Activated CD8-positive, alpha-beta memory T cell treated with anti-CD3 and anti-CD28 coated beads for 4 hours (primary cell): ENCODE measurements at places on chromosomes 7 and 10.

DNA sequence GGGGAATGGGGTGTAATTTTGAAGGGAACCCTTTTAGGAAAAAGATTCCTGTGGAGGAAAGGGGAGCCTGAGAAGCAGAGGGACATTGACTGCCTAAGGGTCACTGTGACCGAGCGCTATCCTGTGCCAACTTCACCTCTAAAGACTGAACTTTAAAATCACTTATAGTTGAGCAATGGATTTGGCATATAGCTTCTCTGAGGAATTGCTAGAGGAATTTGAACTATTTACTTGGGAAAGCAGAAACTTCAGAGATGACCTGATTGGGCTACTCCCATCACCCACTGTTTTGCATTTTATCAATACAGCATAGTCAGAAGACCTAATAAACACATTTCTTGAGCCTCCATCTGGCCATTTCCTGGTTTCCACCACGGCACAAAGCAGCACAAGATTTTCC, 23.7 kb upstream of the WNT16 start:
- DNase-seq, result no peak

DNA sequence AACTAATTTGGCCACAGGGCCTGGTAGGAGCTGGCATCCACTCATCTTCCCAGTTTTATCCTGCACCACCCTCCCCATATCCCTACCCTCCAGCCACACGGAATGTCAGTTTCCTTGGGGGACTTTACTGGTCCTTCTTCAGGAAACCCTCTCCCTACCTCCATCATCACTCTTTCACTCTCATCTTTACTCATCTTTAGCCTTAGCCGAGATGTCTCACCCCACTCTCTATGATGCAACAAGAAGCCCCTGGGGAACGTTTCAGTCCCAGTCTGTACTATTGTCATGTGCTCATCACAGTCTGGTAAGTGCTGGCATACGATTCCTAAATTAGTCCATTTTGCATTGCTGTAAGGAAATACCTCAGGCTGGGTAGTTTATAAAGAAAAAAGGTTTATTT, 34.9 kb upstream of the TMEM248 start:
- no peak for DNase-seq

GRCh38 chr10:100483876-100484666, 21.3 kb downstream of the WNT8B start:
- no peak for DNase-seq

GRCh38 chr7:12210179-12211053, 678 bp upstream of the TMEM106B start:
- no peak for DNase-seq

- no peak for DNase-seq
Measured at GRCh38 chr7:36871863-36872262, 147.6 kb upstream of the AOAH start.

DNA sequence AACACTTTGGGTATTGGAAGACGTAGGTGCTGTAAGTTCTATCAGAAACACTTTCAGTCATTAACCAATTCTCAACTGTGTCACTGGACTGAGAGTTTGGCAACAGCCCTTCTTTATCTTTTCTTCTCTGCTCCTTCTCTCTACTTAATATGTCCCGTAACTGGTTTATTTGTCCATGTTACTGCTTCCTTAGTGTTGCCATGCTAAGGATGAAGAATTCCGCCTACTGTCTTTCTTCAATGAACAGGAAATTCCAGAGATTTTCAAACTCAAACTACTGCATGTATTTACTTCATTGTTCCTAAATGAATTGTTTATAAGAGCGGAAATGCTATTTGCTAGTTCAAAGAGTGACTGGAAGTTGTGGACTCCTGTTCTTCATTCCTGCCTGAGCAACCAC, 143.7 kb downstream of the TAX1BP1 start:
- no peak for DNase-seq

GRCh38 chr10:75091146-75091545, 20.3 kb upstream of the SAMD8 start:
- DNase-seq, result no peak

DNA sequence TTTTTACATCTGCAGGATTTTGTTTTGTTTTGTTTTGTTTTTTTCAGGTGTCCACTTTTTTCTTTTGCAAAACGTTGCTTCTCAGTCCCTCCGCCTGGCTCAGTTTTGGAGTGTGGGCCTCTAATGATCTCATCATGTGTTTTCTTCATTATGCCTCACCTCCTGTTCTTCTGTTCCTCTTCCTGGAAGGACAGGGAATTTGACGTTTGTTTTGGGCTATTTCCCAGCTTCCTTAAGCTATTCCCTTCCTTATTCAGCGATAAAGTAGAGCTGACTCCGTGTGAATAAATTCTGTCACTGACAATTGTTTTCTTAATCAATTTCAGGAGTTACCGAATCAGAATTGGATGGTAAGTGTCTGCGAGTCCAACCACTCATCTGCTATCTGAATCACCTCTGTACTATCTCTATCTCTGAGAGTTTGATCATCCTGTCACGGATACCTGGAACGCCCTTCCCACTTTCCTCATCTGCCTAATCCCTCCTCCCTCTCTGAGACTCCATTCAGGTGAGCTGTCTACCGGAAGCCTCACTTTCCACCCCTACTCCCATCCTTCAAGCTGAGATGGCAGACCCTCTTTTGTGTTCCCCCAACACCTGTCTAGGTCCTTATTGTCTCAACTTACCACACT, 218.4 kb downstream of the GATA3 start:
- DNase-seq, result no peak

DNA sequence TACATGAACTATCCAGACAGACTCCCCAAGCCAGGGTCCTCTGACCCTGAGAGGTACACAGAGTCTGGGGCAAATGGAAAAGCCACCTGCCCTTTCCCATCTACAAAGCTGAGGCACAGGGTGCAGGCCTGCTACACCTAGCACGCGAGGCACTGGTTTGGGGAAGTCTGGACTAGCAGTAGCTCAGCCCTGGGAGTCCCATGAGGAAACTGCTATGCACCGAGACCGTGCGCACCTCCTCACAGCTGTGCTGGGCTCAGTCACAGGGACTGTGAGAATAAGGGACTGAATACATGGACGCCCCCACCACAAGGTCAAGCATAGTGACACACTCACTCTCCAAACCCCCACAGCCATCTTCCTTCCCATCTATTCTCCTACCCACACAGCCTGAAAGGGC, 8.2 kb downstream of the MAT1A start:
- no peak for DNase-seq

GRCh38 chr7:27775782-27776181, 35.8 kb downstream of the TAX1BP1 start:
- DNase-seq, result no peak

- no peak for DNase-seq
Measured at GRCh38 chr7:97090761-97091353, 26.6 kb upstream of the SDHAF3 start.

DNA sequence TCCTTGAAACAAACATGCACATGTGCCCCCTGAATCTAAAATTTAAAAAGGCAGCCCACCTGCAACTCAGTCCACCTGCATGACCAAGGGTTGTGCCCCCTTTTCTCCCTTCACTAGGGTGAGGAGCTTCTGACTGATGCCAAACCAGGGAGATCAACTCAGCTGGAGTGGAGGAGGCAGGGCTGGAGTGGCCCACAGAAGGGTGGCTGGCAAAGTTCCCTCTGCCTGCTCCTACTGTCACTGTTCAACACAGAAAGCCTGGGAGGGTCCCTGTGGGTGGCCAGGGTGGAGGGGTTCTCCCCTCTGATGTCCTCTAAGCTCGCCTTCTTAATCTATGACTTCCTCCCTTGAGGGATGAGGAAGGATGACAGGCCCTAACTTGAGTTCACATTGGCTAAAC, 55.7 kb upstream of the ANTXRL start:
- no peak for DNase-seq

GRCh38 chr7:117323305-117323850, 520 bp upstream of the WNT2 start:
- DNase-seq, result no peak

DNA sequence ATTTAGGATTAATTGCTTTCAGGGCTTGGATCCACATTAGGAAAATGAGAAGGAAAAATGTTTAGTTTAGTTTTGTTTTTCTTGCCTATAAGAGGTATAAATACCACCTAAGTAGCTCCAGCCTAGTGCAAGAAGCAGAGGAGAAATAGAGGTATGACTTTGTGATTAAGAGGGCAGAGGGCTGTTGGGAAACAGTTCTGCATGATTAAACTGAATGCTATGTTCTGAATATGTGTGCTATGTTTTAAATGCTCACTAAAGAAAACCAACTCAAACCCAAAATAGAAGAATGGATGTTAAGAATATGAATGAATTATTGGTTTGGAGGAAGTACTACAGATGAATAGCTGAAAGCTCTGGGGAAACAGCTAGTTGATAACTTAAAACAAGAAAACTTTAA, 7.6 kb downstream of the CALCR start:
- no peak for DNase-seq

DNA sequence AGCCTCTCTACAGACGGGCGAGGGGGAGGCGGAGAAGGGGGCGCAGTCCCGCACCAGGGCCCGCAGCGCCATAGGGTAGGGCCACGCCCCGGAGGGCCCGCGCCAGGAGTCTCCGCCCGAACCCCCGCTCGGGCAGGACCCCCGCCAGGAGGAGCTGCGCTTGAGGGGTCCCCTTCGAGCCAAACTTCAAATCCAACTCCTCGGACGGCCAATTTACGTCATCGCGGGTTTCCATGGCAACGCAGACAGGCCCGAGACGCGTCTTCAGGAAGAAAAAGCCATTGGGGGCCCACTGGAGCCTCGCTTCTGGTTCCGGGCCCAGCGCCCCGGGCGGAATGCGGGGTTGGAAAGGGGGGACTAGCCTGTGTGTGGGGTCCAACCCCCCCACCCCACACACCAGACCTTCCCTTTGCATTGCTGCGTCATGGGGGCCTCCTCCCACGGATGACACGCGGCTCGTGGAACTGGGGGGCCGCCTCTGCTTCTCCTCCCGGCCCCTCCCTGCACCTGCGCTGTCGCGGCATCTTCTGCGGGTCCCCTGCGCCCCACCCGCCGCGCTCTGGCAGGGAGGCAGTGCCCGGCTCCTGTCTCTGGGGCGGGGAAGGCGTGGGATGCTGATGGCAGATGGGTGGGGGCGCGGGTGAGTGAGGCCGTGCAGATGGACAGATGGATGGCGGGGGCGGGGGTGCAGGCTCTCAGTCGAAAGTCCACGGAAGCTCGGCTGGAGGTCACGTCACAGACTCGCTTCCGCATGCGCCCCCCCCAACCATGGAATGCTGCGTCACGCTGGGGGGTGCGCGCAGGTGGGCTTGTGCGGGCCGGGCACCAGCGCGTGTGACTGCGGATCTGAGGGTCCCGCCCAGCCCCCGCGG, 1.2 kb downstream of the CALY start:
- DNase-seq, result peak; percentile 63
